ENCODE measurements at places on chromosomes 16 and 17. TPM values are rescaled to one million over a fixed set of nuclear protein-coding genes. Genes with fewer than 3 reads are reported as not detected.

- no peak for DNase-seq
Observed at GRCh38 chr17:40888196-40888720, 3.2 kb upstream of the KRT20 start.

- DNase-seq = no peak
Observed at GRCh38 chr17:65514541-65514940, 46.9 kb downstream of the AXIN2 start.

- DNase-seq = peak; percentile 59
Observed at GRCh38 chr17:28763804-28764266, 20.0 kb downstream of the TRAF4 start.

LRRC46 gene
- 4.1 TPM for polyA plus RNA-seq

DNA sequence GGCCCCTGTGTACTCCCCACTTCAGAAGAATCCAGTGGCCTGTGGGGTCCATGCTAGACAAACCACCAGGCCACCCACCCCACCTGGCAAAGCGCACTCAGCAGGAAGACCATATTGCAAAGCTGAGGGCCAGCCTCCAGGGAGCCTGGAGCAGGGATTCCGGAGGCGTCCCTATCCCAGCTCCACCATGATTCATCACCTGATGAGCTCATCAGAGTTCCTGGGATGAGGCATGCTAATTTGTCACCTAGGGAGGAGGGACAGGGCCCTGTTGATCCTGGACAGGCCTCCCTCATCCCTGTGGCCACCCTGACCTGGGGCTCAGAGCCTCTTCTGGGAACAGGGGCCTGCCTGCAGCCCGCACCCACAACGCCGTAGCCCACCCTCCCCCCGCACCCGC lies 131.6 kb upstream of the PLCG2 start:
- no peak for DNase-seq

DNA sequence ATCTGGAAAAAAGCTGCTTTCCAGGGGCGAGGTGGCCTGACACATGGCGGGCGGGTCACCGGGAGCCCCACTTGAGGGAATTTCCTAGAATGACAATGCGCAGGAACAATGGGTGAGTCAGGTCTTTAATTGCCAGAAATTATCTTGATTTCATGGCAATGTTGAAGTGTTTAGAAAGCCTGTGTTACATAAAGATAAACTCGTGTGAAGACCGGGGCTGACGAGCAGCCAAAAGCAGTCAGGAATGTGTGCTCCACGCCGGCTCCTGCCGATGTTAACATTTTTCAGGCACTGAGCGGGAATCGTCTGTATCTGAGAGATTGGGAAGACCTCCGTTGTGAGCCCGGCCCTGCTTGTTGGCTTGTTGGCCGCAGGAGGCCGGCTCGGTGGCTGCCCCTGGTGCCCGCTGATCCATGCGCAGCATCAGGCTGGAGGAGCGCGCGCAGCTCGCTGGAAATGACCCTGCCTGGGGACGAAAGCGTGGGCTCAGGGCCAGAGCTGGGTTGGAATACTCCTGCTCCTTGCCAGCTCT lies 353.1 kb downstream of the FOXL1 start:
- DNase-seq = no peak

SLC13A2 gene
- polyA plus RNA-seq = 16.9 TPM

DNA sequence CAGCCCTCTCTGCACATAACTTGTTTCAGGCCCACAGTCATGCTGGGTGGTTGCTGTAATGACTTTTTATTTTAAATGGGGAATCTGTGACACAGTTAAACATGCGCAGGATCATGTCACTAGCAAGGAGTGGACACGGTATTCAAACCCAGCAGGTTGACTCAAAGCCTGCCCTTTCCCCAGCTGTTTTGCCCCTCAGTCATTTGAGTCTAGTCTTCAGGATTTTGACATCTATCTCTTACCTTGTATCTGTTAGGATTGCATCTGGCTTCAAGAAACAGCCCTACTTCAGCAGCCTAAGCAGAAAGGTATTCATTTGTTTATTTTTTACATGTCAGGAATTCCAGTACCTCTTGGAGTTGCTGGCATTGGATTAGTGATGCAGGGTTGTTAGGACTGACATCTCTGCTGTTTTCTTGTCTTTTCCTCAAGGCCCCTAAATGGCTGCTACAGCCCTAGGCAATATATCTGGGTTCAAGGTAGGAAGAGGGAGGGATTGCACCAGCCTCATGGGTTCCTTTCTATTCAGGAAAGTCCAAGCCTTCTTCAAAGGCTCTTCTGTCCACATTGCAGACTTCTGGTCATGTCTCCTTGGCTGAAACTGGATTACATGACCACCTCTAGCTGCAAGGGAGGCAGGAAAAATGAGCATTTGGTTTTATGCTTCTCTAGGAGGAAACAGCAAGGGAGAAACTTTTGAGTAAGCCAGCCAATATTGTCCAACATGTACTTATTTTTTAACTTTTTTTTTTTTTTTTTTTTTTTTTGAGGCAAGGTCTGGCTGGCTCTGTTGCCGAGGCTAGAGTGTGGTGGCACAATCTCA lies 22.8 kb downstream of the ABCC1 start:
- DNase-seq = no peak

ZP2 gene
- not detected for polyA plus RNA-seq

CLEC19A gene
- polyA plus RNA-seq = 0.06 TPM

GRCh38 chr17:37642681-37643080 lies 565 bp downstream of the DDX52 start:
- DNase-seq = peak; percentile 31

GRCh38 chr17:58344791-58345157 lies 7.2 kb downstream of the SUPT4H1 start:
- DNase-seq = no peak

GRCh38 chr17:49054342-49055092 lies 57.3 kb downstream of the IGF2BP1 start:
- DNase-seq = no peak

CACNA1H gene
- polyA plus RNA-seq = 32.8 TPM

DNA sequence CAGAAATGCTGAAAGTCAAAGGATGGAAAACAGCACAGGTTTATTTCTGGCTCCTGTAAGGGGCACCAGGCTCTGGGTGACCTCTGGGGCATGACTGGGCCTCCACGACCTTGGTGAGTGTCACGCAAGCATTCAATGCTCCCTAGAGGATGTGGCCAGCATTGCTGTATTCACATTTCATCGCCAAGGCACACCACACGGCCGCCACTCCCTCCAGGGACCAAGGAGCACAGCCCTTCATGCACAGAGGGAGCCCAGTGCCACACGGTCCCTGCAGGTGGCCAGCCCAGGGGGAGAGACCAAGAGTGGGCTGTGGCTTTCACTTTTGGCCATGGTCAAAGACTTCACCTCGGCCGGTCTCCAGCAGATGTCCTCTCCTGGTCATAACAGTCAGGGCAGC lies 137.4 kb upstream of the TNRC6C start:
- no peak for DNase-seq

DNA sequence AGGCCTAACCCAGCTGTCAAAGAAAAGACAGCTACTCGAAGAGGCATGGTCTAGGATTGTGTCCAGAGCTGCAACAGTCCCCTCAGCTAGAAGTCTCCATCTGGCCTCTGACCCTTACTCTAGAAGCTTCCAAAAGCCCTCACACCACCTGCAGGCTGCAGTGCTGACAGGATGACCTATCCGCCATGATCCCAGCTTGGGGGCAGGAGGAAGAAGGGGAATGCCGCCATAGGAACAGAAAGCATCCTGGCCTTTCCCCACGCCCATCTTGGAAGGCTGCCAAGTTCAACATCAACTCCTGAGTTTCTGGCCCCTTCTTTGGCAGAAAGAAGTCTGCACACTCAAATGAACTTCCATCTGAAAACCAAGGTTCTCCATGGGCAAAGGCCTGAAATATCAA lies 3.1 kb upstream of the KRT36 start:
- peak; percentile 46 for DNase-seq

DNA sequence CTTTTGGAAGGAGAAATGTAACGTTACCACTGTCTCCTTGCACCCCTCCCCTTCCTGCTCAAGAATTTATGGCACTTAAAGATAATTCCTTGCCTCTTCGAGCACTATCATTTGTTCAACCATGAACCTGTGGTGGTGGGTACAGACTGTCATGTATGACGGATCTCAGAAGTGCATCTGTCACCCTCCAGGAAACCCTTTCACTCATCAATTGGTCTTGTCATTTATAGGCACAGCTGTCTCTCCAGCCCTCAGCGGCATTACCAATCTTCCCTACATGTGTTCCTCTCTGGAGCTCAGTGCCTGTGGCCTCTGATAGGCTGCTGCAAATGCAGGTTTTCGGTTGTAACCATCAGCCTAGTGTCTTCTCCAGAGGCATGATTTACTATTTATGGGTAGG lies 15.0 kb downstream of the CNTNAP4 start:
- DNase-seq = no peak

GRCh38 chr16:69190598-69190997 lies 3.6 kb downstream of the SNTB2 start:
- DNase-seq = no peak

DNA sequence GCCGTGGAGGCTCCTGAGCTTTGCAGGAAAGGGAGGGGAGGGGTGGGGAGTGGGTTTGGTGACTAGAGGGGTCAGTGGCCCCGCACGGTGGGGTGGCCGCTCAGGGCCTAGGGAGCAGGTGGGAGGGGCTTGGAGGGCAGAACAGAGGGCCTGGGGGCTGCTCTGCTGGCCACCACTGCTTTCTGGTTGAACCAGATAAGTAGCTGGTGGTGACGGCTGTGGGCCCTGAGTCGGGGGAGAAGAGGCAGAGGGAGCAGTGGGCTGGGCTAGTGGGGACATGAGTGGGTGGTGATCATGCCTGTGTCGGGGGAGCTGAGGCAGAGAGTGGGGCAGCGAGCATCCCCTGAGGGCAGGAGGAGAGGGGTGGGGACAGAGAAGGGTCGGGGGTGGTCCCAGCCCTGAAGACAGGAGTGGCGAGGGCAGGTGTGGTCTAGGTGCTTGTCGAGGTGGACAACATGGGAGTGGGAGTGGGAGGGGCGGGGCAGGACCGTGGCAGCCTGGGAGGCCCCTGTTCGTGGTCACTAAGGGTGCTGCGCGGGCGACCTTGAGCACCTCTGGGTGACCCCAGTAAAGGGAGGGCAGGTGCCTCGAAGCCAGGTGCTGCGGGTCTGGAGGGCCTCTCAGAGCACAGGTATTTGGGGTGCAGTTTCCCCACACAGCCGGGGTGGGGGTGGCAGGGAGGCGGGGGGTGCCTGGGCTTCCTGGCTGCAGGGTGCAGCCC lies 6.3 kb upstream of the CD7 start:
- DNase-seq = no peak
